ENCODE measurements at places on chromosomes 1 and 21. TPM values are rescaled to one million over a fixed set of nuclear protein-coding genes. Genes with fewer than 3 reads are reported as not detected.

GRCh38 chr1:167714098-167714438, 7.7 kb upstream of the MPZL1 start:
- DNase-seq = peak; percentile 94

GRCh38 chr21:38805328-38806152, at the start of gene ETS2:
TSS of gene ETS2 (plus strand) at chr21:38805929. CDS start at chr21:38810035, 4,106 bp downstream.
- peak; percentile 93 for DNase-seq

DNA sequence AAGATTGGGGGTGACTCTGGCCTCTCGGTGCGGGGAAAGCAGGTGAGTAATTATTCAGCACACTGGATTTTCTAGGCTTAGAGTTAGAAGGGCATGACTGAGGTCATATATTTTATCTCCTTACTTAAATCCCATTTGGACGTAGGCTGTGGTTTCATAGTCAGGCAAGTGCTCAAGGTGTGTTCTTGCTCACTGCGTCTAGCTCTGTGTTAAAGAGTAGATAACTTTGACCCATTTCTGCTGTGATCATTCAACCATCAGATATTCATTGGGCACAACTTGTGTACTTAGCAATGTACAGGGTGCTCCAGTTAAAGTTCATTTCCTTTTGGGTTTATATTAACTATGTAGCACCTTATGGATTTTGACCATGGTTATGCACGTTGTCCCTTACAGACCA, 14.6 kb downstream of the PFKFB2 start:
- no peak for DNase-seq

GRCh38 chr1:93593854-93594602, 87.6 kb downstream of the BCAR3 start:
- no peak for DNase-seq

- DNase-seq = no peak
These were observed 811.8 kb upstream of the ADGRL2 start for GRCh38 chr1:80988926-80989325.

DNA sequence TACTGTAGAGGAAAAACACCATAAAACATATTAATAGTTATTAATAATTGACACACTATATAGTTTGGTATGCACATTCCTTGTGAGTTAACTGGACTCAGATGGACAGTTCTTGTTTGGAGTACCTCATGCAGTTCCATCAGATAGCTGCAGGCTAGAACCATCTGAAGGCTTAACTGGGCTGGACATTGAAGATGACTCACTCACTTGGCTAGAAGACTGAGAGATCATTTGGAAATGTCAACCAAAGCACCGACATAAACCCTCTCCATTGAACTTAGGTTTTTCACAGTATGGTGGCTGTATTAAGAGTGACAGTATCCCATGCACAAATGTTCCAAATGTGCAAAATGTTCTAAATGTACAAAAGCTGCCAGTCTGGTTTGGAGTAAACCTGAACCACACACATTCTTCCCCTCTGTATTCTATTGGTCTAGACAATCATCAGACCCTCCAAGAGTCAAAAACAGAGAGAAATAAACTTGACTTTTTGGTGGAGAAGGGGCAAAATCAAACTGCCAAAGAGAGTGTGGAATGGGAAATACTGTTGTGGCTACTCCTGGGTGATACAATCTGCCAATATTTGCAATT, 708.4 kb downstream of the KCNT2 start:
- DNase-seq = no peak

GRCh38 chr1:156073740-156074139, 8.5 kb downstream of the MEX3A start:
- no peak for DNase-seq

The PADI4 gene
- total RNA-seq = 0.67 TPM

The PLA2G2A gene
- 82.2 TPM for total RNA-seq
